ENCODE measurements at places on chromosomes 2 and 18.

GRCh38 chr2:107721178-107721577 is 105.5 kb upstream of the RGPD4 start:
- no peak for DNase-seq

- DNase-seq = no peak
Measured at GRCh38 chr2:215654148-215654819, 218.4 kb upstream of the FN1 start.

DNA sequence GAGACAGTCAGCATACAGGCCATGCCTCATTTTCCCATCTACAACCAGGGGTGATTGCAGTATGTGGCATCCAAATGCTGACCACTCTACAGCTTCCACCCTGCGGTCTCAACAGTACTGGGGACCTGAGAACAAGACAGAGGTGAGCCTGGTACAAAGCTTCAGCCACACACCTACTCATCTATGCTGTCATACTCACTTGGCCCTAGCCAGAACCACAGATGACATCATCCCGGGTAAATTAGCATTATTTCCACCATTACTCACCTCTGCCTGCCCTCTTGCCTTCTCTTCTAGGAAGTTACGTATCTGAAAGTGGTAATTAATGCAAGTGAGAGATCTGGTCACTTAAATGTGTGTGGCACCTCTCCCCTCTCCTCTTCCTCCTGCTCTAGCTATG is 208.2 kb upstream of the ARL4C start:
- no peak for DNase-seq

GRCh38 chr18:51236225-51236624 is 38.7 kb upstream of the MEX3C start:
- DNase-seq = no peak

- DNase-seq = no peak
Measured at GRCh38 chr2:102106133-102106556, 36.4 kb upstream of the IL1R1 start.

DNA sequence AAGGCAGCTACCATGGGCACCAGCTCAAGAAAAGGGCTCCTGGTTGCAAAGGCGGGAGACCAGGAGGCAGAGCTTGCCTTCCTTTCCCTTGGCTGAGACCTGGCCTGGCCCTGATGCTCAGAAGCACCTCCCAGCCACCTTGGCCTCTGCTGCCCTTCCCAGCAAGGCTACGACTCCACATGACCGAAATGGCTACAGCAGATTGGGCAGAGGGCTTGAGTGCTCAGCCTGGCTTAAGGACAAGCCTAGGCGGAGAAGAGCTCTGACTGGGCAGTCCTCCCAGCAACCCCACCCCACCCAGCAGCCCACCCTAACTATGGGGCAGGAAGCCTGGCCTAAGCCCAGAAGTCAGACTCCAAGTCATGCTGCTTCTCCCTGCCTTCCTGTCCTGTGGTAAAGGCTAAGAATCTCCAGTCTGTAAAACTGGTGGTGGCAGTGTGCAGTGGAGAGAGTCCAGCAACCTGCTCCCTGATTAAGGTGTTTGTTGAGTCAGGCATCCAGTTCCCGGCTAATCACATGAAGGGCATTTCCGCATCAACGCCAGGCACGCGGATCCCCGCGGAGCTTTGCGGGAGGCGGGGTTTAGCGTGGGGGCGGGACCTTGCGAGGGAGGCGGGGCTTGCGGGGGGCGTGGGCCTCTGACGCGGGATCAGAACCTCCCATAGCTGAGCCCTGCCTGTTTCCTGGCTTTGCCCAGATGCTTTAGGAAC is 256.0 kb downstream of the BCL11A start:
- no peak for DNase-seq

- no peak for DNase-seq
Measured at GRCh38 chr2:28637066-28638047, 114.3 kb upstream of the PPP1CB start.

DNA sequence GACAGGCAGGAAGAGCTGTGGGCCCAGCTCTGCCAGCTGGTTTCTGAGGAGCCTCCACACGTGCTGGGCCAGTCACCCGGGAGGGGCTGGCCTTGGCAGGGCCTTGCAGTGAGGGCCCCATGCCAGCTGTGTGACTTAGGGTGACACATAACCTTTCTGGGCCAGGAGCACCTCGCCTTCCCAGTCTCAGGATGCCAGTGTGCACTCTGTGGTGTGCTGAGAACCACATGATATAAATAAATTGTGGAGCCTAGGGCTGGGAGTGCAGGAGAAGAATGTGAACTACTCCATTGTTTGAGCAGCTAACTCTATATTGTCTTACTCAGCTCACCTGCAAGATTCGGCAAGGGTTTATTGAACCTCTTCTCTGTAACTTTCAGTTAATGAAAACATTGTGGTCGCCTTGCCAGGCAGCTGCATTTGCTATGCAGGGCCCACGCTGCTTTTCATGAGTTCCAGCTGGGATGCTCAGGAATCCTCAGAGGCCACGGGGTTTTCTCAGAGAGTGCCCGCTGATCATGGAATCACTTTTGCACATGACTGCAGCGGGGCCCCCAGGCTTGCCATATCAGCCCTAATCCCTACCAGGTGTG is 222.3 kb downstream of the SH3RF3 start:
- no peak for DNase-seq

DNA sequence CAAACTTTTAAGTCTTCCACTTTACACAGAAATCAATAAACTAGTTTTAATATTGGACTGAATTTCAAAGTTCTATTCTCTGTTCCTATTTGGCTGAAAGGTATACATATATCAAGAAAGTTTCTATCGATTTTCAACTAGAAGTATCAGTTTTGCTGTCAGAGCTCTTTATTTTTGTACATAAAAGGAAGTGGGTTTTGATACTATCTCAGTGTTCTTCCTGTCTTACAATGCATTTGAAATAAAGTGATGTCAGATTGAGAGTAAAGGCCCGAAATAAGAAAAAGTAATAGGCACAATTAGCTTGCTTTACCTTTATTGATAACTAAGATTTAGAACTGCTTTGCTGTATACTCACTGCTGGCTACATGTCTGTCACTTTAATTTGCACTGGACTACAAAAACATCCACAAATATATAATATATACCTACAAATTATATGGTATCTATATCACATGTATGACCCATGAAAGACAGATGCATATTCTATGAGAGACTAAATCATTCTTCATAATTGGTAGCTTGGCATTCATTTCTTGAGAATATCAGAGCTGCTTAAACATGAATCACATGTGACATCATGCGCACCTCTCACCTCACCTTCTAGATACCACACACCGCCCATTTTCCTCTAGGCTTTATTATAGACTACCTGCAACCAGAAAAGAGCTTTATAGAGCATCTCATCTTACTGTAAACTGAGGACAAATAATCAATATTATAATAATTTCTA is 83.6 kb downstream of the ASXL2 start:
- DNase-seq = no peak

DNA sequence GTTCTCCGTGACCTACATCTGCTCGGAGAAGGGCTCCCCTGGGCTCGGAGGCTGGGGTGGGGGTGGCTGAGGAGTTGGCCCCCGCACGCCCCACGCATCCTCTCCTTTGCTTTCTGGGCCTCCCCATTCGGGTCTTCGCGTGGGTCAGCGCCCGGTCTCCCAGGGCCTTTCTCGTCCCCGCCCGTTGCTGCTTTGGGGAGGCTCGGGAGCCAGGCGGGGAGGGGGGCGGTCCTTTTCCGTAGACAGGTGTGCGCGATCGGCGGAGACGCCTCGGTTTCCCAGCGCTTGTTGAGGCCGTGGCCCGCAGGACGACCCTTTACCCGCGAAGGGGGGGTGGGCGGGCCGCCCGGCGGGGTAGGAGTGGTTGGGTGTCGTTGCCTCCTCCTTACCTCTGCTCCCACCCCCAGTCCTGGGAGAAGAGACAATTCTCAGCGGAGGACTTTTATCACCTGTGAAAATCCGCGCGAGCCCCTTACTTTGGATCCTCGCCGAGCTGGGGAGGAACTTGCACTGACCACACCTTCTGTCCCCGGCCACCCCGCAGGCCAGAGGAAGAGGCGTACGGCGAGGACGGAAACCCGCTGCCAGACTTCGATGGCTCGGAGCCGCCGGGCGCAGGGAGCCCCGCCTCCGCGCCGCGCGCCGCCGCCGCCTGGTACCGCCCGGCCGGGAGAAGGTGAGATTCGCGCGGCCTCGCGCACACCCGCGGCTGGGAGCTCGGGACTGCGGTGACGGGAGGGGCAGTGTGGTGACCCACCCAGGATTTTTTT is 2.6 kb downstream of the ADCYAP1 start:
- DNase-seq = peak; percentile 63
